ENCODE measurements at places on chromosomes 2 and 18.

GRCh38 chr2:233974530-233975071 is 57.4 kb downstream of the TRPM8 start:
- DNase-seq, result no peak

- no peak for DNase-seq
These were observed 480.7 kb upstream of the GYPC start for GRCh38 chr2:126175222-126175621.

DNA sequence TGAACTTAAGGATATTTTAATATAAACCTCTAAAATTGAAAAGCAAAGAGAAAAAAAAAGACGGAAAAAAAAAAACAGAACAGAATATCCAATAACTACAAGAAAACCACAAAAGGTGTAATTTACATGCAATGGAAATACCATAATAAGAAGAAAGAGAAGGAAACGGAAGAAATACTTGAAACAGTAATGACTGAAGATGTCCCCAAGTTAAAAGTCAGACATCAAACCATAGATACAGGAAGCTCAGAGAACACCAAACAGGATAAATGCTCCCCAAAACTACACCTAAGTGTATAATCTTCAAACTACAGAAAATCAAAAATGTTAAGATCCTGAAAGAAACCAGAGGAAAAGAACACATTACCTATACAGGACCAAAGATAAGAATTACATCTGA is 39.2 kb downstream of the FBXO15 start:
- DNase-seq, result no peak

GRCh38 chr2:237689336-237690131 is 62.1 kb downstream of the LRRFIP1 start:
- no peak for DNase-seq

DNA sequence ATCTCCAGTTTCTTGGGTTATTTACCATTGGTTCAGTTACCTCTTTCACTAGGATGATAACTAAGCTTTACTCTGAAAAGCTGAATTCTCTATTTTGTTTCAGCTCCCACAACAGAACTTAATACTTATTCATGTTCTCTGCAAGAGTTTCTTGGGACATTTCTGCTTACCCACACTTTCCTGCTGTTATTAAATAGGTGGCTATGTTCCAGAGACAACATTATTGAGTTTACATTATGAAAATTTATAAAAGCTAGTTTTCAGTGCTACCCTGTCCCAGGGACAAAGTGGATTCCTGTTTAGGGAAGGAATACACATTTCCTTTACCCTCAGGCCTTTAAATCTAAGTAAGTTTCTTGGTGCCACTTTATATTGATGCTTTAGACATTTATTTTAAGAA is 7.0 kb upstream of the GPD2 start:
- no peak for DNase-seq

- DNase-seq, result no peak
These were observed 58.2 kb upstream of the CD28 start for GRCh38 chr2:203648273-203648672.

GRCh38 chr2:208320686-208321085 is 54.6 kb downstream of the PIKFYVE start:
- no peak for DNase-seq

DNA sequence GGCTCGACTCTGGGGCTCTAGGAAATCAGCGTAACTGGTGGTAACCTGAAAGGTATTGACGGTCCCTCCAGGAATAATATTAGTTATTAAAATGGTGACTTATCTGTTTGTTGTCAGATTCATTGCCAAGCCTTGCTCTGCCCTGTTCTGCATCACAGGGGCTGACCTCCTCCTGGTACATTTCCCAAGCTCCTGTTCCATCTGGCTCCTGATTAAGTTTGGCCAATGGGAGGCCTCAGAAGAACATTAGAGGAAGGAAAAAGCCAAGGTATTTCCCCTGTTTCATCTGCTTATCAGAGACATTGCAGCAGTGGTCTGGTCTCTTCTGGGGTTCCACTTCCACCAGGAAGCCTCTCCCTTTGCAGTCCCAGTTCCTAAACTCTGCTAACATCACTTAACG is 527.0 kb downstream of the TNS1 start:
- no peak for DNase-seq

DNA sequence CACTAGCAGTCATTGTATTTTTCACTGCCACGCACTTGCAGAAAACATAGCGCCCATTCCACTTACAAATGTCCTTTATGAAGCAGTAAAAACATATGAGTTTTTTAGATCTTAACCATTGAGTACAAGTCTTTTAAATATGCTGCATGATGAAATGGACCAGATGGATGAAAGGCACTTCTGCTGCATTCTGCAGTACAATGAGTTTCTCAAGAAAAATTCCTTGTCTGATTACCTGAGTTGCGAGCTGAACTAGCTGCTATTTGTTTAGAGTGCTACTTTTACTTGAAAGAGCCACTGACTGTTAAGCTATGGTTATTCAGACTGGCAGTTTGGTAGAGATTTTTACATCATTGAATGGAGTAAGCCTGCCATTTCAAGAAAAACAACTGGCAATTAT is 825.5 kb upstream of the ACVR2A start:
- DNase-seq, result no peak

DNA sequence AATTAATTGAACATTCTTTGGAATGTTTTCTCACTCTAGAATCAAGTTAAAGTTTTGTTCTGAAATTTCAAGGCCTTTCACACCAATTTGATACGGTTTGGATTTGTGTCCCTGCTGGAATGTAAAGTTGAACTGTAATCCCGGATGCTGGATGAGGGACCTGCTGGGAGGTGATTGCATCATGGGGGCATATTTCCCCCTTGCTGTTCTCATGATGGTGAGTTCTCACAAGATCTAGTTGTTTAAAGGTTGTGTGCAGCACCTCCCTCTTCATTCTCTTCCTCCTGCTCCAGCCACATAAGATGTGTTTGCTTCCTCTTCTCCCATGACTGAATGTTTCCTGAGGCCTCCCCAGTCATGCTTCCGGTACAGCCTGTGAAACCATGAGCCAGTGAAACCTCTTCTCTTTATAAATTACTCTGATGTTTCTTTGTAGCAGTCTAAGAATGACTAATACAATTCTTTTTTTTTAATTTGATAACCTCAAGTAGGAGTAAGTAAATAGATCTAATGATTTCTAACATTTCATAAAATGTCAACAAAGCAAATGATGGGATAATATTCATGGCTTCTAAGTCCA is 144.2 kb upstream of the CDH7 start:
- DNase-seq, result no peak

DNA sequence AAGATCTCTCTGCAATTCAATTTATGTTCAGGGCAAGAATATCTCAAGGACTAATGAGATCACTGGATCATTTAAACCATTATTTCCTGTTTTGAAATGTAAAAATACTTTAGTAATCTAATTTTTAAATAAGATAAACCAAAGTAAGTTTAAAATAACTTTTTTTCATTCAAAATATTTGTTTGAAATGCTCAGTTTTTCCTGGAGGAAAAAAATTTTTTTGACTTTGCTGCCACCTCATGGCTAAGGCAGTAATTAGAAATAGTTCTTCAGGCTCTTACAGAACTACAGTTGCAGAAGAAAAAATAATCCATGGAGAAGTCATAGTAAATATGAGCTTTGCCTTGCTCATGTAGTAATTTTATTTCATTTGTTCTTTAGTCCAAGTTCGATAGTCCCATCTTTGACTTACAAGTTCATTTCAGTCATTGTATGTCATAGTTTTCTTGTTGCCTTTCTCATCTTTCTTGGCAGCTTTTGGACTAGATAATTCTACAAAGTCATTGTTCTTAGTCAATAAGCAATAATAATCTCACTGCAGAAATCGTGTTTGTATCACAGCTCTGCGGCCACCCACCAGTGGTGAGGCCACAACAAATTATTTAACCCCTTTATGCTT is 127.4 kb downstream of the DPP4 start:
- DNase-seq, result no peak

GRCh38 chr2:209331291-209331844 is 92.5 kb upstream of the MAP2 start:
- DNase-seq, result no peak

DNA sequence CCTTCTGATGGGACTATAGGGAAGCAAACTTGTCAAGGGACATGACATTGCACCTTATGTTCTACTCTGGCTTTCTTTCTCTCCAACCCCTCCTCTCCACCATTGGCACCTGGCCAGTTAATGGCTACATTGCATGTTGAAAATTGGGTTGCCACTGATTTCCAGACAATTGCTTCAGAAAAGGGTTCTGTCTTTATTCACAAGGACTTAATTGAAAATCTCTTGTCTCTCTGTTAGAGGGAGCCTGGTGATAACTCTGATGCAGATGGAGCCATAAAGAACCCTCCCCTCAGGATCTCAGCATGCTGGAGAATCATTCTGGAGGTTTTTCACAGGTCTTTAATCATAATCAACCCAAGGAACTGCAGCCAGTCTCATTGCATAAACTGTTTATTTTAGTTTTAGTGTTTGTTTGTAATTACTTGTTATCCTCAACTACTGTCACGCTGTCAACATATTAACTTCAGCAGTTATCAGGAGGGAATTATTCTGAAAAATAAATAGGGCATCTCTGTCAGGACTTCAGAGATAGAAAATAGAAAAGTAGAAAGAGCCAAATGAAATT is 316.8 kb downstream of the RIT2 start:
- no peak for DNase-seq

GRCh38 chr2:38565333-38565732 is 37.4 kb downstream of the HNRNPLL start:
- no peak for DNase-seq

- no peak for DNase-seq
These were observed 189.4 kb upstream of the ARL4C start for GRCh38 chr2:234686088-234686890.

GRCh38 chr2:206533977-206534376 is 90.6 kb downstream of the ADAM23 start:
- no peak for DNase-seq

DNA sequence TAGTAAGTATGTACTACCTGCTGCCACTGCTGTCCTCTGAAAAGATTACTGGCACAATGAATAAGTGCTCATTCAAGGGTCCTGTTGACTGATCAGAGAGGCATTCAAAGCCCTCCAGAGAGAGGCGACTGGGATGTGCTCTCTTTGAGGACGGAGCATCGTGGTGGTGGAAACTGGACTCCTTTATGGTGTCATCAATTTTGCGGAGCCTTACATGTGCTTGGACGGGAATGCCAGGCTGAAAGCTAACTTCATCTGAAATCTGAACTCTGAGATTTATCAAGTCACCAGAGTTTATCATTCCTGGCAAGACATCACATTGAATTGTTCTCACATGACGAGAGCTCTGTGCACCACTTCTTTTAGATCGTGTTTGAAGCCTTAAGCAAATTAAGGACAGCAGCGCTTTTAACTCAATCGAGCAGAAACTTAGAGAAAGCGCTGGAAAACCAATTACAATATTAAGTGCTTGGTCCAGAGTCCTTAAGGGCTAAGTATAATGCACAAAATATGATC is 138.3 kb downstream of the NCK2 start:
- no peak for DNase-seq

- DNase-seq, result no peak
These were observed 164.0 kb downstream of the MYO3B start for GRCh38 chr2:170341684-170342623.

- no peak for DNase-seq
These were observed 85.8 kb upstream of the NDUFV2 start for GRCh38 chr18:9016633-9017166.

GRCh38 chr2:1676913-1677820 is 67.1 kb downstream of the PXDN start:
- DNase-seq, result no peak

- no peak for DNase-seq
These were observed 213.6 kb upstream of the SP5 start for GRCh38 chr2:170501421-170502043.

- no peak for DNase-seq
These were observed 96.8 kb downstream of the MSH2 start for GRCh38 chr2:47499621-47500309.

GRCh38 chr18:32243358-32243757 is 53.5 kb downstream of the MEP1B start:
- DNase-seq, result no peak

DNA sequence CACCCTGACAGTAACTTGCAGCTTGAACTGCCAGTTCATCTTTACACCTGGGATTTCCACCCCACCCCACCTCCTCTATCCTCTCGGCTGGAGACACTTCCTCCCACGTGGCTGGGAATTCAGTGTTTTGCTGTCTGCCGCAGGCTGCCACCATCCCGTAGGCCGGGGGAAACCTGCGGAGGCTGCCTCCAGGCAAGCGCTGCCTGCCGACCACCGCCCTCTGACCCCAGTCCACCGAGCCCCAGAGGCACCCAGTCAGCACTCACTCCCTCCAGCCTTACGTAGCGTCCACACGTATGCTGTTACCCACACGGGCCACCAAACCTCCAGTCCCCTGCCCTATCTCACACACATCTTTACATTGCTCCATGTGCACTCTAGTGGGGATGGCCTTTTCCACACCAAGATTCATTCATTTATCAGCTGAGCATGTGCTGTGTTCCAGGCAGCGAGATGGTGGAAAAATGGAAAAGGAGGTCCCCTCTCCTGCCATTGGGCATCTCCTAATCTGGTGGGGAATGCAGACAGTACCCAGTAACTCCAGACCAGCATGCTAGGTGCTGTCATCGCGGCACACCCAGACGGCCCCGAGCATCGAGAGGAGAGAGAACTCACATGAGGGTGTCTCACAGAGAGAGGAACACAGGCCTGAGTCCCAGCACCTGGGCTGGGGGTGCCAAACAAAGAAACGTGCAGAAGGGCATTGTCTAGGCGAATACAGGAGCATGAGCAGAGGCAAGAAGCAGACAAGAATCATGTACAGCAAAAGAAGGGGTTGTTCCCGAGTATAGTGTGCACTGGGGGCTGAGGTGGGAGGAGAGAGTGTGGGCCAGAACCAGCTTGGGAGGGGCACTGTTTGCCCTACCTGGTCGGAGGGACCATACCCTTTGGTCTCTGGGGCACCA is 166.9 kb downstream of the SMAD7 start:
- DNase-seq, result no peak

DNA sequence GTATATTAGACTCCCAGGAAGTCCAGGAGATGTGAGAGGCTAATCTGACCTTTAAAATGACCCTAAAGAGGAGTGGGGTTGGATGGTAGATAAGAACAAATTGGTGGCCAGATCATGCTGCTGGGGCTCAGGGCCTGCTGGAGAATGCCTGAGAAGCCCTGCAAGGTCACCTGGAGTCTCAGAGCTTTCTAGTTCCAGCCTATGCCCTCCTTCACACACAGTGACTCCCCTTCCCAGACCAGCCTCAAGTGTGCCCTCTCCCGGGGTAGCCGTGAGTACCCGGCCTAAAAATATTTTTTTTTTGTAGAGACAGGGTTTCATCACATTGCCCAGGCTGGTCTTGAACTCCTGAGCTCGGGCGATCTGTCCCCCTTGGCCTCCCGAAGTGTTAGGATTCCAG is 44.2 kb upstream of the FZD5 start:
- no peak for DNase-seq

Measured in SIG-M5 (cell line).